ENCODE measurements at places on chromosomes 5 and 9. TPM values are rescaled to one million over a fixed set of nuclear protein-coding genes. Genes with fewer than 3 reads are reported as not detected.

Gene TAF11L6
- not detected for total RNA-seq

Gene RFX3
- total RNA-seq, result 5.1 TPM

Gene PCDHB4
- 0.17 TPM for total RNA-seq

Gene TLX3
- total RNA-seq, result not detected

Gene MCC
- total RNA-seq, result 33.5 TPM

Gene FGFR4
- 20.1 TPM for total RNA-seq

All from smooth muscle cell of trachea (primary cell).